Stimulated activated effector memory CD8-positive, alpha-beta T cell treated with anti-CD3 and anti-CD28 coated beads, Interleukin-12 subunit alpha, Interleukin-12 subunit beta, amount 100 ng/mL, for 72 hours (primary cell): ENCODE measurements at places on chromosomes 4 and X.

DNA sequence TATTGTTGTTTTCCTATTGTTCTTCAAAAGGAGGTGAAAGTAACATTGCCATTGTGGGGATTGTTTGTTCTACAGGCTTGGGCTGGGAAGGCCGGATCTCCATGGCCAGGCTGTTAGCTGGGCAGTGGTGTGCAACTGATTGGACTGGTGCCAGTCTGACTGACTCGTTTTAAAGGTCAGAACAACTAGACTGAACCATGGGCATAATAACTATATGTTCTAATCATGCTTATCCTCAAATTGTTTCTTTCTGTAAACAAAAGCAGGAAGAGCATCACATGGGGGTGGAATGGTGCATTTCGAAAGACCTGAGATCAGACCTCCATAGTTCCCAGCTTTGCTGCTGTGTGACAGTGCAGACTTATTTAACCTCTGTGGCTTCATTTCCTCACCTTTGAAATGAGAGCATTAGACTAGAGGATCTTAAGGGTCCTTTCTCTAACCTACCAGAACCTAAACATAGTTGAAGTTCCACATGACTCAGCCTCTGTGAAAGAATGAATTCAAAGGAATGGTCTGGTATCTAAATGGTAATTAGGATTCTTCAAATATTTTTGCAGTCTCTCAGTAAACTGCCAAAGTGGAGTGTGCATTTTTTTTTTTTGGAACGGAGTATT is 66.7 kb upstream of the PGRMC2 start:
- no peak for DNase-seq

DNA sequence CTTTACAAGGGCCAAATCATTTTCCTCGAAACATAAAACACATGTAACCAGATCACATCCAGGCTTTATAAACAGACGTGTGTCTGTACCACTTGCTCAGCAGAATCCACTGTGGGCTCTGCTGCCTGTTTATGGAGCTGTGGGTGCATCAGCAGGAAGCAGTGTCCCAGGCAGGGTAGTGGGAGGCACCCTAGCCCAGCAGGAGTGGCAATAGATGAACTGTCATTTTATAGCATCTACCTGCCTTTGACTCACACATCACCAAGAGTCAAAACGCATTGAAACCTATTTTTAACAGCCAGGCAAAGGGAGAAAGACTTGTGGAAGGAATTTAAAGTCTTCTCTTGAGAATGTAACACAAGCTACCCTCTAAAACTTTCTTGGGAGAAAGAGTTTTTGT is 169.1 kb upstream of the TENM3 start:
- no peak for DNase-seq

GRCh38 chr4:117941611-117942010 is 92.7 kb upstream of the NDST3 start:
- no peak for DNase-seq

DNA sequence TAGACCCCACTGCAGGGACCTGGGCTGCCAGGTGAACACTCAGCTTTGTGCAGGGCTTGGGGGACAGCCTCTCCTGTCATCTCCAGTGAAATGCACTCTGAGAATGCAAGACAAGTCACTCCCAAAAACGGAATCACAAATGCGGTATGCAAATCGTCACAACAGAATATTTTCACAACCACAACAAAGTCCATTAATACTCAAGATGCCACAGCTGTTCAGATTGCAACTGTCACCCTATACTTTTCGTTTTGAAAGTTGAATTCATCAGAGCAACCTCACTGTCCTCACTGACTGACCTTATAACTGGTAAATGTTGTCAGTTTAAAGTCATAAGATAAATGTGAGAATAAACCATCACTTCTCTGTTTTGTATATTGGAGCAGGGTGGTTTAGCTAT is 16.6 kb downstream of the JAKMIP1 start:
- DNase-seq: no peak

DNA sequence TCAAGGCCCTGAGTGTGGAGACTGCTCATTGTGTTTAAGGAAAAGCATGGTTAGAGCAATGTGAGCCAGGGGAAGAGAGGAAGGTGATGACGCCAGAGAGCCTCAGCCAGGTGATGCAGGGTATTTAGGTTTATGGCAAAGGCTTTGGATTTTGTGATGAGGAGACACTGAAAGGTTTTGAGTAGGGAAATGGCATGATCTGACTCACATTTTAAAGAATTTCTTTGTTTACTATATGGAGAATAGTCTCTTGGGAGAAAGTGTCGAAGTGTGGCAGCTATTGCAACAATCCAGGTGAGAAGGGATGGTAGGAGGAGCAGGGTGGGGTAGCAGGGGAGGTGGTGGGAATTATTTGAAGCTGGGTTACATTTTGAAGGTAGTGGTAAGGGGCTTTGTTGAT is 293.4 kb upstream of the IGFBP7 start:
- no peak for DNase-seq

- DNase-seq: no peak
These were observed at the start of gene CRLF2 for GRCh38 chrX:1212532-1212931. Gene CRLF2 (minus strand): TSS chrX:1212649. CDS start chrX:1212634, 15 bp downstream.

- DNase-seq: no peak
These were observed 249.7 kb upstream of the TET2 start for GRCh38 chr4:104896660-104897645.

DNA sequence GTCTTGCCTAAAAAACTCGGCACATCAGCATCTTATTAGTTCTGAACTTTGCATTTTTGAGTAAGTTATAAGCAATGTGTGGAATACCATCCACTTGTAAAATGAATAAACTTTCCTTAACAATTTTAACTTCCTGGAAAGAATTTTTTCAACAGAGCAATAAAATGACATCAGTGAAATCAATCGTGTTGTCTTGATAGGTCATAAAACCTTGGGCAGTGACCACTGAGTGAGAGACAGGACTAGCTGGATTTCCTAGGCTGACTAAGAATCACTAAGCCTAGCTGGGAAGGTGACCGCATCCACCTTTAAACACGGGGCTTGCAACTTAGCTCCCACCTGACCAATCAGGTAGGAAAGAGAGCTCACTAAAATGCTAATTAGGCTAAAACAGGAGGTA is 403.0 kb upstream of the CNKSR2 start:
- DNase-seq: no peak

GRCh38 chr4:105148776-105149175 is 2.1 kb downstream of the TET2 start:
- DNase-seq: no peak

GRCh38 chr4:128341634-128342033 is 54.0 kb upstream of the PGRMC2 start:
- no peak for DNase-seq

GRCh38 chr4:67091673-67092072 is 453.6 kb downstream of the CENPC start:
- no peak for DNase-seq

DNA sequence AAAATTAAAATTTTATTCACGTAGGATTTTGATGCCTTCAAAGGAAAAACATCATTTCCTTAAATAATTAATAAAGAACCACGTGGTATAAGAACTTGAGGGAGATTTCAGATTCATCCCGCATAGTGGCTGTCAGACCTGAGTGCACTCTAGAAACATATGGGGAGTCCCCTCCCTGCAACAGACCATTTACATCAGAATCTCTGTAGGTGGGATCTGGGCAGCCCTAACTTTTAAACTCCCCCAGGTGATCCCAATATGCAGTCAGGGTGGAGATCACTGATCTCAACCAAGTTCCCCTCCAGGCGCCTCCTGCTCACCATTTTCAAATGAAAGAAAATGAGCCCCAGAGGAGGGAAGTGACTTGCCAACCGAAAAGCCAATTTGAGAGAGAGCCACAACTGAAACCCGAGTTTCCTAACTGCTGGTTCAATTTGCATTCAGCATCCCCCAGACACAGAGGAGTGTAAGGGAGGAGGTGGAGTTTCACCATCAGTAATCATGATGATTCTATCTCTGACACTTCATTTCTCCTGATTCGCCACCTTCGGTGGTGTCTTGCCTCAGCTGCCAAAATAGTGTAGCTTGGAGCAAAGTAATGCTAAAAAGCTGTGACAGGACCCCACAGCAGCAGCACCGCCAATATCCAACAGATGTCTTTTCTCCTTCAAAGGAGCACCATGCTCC is 11.4 kb downstream of the RNF150 start:
- no peak for DNase-seq

GRCh38 chr4:81913427-81913879 is 441.7 kb upstream of the RASGEF1B start:
- peak; percentile 74 for DNase-seq

- DNase-seq: no peak
These were observed 48.1 kb upstream of the UGT2B15 start for GRCh38 chr4:68718447-68719074.

GRCh38 chrX:4435905-4436304 is 722.5 kb upstream of the PRKX start:
- DNase-seq: no peak

DNA sequence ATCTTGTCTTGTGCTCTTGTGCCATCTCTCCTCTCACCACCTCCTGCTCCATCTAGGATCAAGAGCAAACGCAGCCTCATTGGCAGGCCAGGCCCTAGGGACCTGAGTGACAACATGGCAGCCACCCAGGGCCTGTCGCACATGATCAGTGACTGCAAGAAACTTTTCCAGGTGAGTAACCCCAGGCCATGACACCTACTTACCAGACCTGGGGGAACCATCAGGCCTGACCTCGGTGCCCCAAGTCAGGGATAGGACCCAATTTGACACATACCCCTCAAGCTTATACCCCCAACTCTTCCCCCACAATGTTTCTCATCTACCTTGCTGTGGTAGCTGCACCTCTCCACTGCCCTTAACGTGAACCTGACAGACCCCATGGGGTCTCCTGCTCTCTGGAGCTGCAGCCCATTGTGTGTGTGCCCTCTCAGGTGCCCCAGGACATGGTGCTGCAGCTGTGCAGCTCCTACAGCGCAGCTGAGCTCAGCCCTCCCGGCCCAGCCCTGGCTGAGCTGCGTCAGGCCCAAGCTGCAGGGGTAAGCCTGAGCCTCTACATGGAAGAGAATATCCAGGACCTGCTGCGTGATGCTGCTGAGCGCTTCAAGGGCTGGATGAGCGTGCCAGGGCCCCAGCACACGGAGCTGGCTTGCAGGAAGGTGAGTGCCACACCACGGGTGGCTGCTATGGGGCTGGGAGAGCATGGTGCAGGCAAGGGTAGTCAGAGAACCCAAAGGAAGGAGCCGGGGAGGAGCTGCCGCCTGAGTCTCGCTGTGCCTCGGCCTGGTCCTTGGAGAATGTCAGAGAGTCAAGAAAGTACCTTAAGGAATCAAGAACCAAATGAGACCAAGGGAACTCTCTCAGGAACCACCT is 74.8 kb downstream of the STARD8 start:
- DNase-seq: no peak
